Pulmonary artery endothelial cell (primary cell): ENCODE measurements at places on chromosomes 7 and 10. TPM values are rescaled to one million over a fixed set of nuclear protein-coding genes. Genes with fewer than 3 reads are reported as not detected.
A peak's percentile ranks its signal among the peaks of the same experiment; 100 is the strongest.

ACTR3C gene
- total RNA-seq = 0.20 and 0.67 TPM in 2 replicates

- DNase-seq = no peak
Observed at GRCh38 chr7:24138343-24138742, 145.6 kb upstream of the NPY start.

PTPRN2 gene
- 0.53 and 0.88 TPM in 2 replicates for total RNA-seq

- DNase-seq = no peak
Observed at GRCh38 chr7:2990949-2991470, 52.7 kb downstream of the CARD11 start.

SUN3 gene
- total RNA-seq = not detected in 2 replicates

DNA sequence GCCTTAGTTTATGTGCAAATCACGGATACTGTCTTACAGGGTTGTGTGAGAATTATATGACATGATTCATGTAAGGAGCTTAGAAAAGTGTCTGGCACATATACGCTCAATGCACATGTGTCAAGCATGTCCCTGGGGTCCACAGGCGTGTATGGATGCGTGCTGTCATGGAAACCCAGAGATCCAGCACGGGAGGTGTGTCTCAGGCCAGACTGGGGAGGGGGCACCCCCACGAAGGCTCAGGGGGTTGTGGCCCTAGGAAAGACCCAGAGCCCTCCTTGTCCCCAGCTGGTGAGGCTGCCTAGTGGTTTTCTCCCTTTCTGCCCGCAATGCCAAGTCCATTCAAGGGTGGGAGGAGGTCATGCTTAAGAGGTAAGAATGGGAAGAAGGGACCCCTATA, 9.1 kb downstream of the BTBD16 start:
- no peak for DNase-seq

DNA sequence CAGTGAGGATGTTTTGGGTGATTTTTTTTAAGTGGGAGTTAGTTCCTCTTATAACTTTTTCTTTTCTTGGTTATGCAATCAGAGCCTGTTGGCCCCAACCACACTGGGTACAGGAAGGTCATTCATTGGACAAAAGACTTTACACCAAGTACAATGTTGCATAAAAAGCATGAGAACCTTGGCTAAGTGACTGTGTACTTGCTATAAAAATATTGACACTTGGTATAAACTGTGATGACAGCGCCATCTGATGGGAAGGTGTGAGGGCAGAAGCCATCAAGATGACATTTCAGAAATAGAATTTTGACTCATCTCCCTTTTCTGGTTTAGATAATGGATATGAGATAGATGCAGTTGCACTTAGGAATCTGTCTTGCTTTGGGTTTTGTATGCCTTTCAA, 126.4 kb upstream of the CCDC6 start:
- DNase-seq = no peak

- DNase-seq = no peak
Observed at GRCh38 chr7:41752615-41753014, 49.7 kb upstream of the INHBA start.

DNA sequence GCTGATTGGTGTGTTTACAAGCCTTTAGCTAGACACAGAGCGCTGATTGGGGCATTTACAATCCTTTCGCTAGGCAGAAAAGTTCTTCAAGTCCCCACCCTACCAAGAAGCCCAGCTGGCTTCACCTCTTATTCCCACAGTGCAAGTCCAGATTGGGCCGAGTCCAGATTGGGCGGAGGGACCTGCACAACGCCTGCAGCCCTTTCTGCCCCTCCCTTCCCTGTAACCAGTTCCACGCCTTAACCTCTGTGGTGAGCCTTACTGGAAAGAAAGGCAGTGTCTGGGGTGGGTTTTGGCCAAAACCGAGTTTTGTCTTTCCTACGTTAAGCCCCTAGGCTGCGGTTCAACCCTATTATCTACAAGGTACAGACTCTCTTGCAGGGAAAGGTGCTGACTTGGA, 268.7 kb downstream of the ZEB1 start:
- no peak for DNase-seq

DNA sequence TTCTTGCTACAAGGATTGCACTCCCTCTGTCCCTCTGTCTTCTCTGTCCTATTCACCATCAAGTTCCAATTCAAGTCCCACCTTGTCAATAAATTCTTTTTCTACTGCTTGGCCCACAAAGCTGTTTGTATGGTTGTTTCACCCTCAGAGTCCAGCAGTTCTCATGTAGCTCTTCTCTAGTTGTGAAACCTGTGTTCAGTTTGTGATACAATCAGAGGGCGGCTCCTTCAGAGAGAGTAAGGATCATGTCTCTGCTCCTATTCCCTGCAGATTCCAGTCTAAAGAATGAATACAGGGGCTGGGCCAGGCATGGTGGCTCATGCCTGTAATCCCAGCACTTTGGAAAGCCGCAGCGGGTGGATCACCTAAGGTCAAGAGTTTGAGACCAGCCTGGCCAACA, 126.6 kb upstream of the BET1 start:
- no peak for DNase-seq

FAM25G gene
- total RNA-seq = not detected in 2 replicates

GRCh38 chr7:37495574-37496184, 47.0 kb upstream of the ELMO1 start:
- DNase-seq = no peak

GRCh38 chr10:33412241-33412640, 77.8 kb upstream of the NRP1 start:
- DNase-seq = no peak

DNA sequence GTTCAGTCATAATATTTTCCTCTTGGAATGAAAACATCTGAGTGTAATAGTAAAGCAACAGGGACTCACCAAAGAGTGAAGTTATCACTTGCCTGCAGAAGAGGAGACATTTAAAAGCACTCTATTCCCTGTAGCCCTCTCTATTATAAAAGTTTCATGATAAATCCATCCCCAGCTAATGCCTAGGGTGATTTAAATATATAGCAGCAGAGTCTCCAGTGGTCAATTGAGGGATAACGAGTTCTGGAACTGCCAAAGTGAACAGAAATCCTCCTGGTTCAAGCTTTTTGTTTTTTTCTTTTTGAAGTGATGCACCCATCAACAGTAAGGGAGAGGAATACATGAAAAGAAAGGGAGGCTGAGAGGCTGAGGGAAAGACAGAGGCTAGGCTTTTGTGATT, 87.3 kb downstream of the EVX1 start:
- no peak for DNase-seq

ZFYVE27 gene
- 16.0 and 20.8 TPM in 2 replicates for total RNA-seq

ANKRD2 gene
- total RNA-seq = 0.78 and 1.8 TPM in 2 replicates

- no peak for DNase-seq
Observed at GRCh38 chr10:75876710-75877109, 445.3 kb downstream of the LRMDA start.

TNPO3 gene
- 78.1 and 91.4 TPM in 2 replicates for total RNA-seq

DNA sequence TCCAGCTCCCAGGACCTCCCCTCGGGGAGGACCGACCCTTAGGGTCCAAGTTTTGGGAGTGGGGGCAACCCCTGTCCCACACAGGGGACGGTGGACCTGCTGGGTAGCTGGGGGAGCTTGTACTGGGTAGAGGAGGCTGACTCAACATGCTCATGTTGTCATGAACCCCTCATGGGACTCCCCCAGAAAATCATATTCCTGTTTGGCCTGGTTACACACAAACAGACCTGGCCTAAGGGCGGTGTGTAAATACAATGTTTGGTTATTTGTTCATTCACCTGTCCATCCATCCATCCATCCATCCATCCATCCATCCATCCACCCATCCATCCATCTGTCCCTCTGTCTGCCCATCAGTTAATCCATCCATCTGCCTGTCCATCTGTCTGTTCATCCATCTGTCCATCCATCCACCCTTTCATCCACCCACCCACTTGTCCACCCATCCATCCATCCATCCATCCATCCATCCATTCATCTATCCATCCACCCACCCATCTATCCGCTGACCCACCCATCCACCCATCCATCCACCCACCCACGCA, 92.9 kb downstream of the DNAJB6 start:
- DNase-seq = no peak

- no peak for DNase-seq
Observed at GRCh38 chr7:143390104-143390772, 9.1 kb downstream of the ZYX start.

DNA sequence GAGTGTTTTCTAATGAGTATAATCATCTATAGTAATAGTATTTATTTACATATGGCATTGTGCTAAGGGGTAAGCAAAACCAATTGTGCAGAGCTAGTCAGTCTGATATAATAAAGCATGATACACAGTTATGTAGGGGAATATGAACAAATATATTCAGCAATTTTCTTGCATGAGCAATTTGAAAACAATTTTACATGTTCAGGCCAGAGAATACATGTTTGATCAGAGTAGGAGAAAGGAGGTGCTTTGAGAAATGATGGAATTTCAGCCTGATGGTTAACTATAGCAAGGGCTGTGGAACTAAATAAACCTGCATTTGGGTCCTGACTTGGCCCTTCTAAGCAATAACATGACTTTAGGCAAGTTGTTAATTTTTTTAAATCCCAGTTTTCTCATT, 214.5 kb downstream of the TWIST1 start:
- DNase-seq = no peak

GRCh38 chr7:43119371-43120075, 7.1 kb downstream of the HECW1 start:
- DNase-seq = no peak

- no peak for DNase-seq
Observed at GRCh38 chr10:24911029-24911428, 41.4 kb downstream of the PRTFDC1 start.

- DNase-seq = peak; percentile 7
Observed at GRCh38 chr10:71486484-71487114, 89.9 kb downstream of the CDH23 start.

DNA sequence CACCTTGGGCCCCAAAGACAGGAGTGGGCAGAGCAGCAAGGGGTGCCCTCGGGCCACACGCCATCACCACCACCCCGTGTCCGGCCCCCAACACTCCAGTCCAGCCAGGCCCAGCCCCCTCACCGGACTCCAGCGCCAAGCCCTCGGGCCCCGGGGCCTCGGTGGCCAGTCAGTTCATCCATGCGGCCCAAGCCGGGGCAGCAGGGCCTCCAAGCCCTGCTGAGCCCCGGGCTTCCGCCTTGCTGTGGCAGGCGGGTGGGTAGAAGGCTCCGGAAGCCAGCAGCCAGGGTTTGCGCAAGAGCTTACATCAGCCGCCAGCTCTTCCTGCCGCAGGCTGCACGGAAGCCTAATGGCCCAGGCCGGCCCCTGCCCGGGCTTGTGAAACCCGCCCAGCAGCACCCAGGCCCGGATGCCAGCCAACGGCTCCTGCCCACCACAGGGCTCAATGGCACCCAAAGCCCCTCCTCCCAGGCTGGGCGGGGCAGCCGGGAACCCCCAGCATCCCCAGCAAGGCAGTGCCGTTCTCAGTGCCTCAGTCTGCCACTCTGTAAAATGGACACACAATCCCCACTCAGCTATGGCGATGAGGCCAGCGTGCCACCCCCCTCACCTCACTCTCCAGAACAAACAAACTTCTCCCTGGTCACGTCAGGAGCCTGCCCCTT, 26.5 kb downstream of the TNRC18 start:
- DNase-seq = peak; percentile 52

DNA sequence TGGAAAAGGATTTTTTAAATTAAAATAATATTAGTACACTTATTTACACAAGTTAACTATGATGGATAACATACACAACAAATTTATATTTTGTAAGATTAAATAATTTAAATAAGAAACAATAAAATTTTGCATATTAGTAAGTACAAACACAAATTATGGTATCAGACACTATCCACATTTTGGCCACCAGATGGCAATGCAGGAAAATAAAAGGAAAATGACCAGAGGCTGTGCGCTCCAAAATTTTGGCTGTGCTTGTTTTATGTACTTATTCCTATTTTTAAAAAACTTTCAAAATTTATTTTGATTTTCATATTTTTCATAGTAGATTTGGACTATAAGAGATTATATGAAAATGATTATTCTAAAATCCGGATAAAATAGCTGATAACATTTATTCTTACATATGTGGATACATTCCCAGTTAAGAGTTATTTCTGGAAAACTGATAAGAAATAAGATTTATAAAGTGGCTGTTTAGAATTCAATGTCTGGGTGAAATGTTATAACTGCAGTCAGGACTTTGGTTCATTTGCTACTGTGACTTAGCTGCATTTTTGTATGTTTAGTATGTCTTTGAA, 274.7 kb upstream of the HGF start:
- DNase-seq = no peak

FAM221A gene
- 5.3 and 8.4 TPM in 2 replicates for total RNA-seq

SEMA3A gene
- 0.20 and 0.92 TPM in 2 replicates for total RNA-seq

DNA sequence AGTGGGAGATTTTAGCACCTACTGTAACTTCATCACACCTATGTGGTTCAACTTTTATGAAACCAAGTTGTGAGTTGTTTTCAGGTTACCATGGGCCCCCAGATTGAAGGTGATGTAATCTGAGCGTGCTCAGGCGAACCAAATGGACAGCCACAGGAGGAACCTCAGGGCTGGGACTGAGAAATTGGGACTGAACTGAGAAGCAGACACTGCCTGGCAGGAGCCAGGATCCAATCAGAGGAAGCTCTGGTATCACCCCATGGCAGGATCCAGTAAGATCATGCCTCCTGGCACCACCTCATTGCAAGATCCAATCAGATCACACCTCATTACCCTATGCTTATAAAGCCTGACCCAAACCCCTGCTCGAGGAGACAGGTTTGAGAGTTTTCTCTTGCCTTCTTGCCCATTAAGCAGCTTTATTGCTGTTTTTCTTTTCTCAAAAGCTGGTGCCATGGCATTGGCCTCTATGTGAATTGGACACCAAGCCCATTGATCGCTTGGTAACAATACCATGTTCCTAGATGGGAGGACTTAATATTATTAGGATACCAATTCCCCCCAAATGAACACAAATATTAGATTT, 43.2 kb upstream of the GDF10 start:
- no peak for DNase-seq

NKX2-3 gene
- 0.07 TPM in 1 of 2 replicates, not detected in the other for total RNA-seq

DNA sequence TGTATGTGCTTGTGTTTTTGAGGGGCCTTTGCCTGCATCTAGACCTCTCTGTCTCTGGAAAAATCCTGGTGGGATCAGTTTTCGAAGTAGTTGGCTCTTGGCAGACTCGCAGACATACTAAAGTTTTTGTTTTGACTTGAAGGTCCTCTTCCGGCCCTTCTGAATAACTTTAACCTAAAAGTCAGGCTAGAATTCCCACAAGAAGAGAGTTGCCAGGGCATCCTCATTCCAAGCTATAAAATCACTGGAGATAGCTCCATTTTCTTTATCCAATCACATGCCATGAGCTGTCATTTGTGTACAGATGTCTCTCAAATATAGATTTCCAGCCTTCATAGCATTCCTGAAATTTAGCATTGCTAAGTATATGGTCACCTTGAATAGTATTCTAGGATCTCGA, 967.8 kb downstream of the LRMDA start:
- no peak for DNase-seq

GRCh38 chr10:100723180-100723579, 22.2 kb upstream of the PAX2 start:
- DNase-seq = no peak

IFIT3 gene
- total RNA-seq = 4.8 and 5.1 TPM in 2 replicates

DNA sequence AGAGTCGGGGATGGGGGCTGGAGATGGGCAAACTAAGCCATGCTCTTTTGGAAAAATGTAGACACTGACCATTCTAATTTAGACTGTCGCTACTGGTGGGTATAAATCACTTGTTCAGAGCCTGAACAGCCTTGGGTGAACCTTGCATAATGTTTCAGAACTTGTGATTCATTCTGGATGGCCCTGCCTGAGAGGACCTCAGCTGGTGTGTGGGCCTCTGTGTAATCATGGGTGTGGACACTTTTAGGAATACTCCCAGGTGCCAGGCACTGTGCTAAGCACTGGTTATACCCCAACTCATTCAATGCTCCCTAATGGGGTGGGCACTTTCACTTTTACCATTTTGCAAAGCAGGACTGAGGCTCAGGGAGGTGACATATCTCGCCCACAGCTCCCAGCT, 26.8 kb upstream of the TM9SF3 start:
- no peak for DNase-seq

HECW1 gene
- total RNA-seq = not detected in 2 replicates
